Myocyte (in vitro differentiated cells): ENCODE measurements at places on chromosomes 1 and 21. TPM values are rescaled to one million over a fixed set of nuclear protein-coding genes. Genes with fewer than 3 reads are reported as not detected.
A peak's percentile ranks its signal among the peaks of the same experiment; 100 is the strongest.

Gene LYSMD1
- 18.7 and 23.9 TPM in 2 replicates for total RNA-seq

Gene CD84
- not detected in 2 replicates for total RNA-seq

Gene INSRR
- total RNA-seq, result 0.05 TPM in 1 of 2 replicates, not detected in the other

Gene TNFSF4
- total RNA-seq, result 4.3 and 8.7 TPM in 2 replicates

GRCh38 chr1:102899935-102900334 lies 208.4 kb downstream of the COL11A1 start:
- no peak for DNase-seq

DNA sequence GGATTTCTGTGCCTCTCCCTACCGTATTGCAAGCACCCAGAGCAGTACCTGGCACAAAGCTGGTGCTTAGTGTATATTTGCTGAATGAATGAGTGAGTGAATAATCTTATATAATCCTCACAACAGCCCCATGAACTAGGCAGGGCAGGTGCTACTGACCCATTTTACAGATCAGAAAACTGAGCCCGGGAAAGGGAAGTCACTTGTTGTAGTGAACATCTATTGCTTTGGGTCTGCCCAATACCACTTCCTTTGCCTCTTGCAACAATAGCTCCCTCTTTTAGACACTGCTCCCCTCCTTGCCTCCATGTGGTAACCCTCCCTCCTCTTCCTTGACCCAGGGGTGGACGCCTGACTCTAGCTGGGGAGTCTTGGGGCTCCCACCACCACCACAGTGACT lies 3.1 kb downstream of the CDCP2 start:
- DNase-seq, result no peak

DNA sequence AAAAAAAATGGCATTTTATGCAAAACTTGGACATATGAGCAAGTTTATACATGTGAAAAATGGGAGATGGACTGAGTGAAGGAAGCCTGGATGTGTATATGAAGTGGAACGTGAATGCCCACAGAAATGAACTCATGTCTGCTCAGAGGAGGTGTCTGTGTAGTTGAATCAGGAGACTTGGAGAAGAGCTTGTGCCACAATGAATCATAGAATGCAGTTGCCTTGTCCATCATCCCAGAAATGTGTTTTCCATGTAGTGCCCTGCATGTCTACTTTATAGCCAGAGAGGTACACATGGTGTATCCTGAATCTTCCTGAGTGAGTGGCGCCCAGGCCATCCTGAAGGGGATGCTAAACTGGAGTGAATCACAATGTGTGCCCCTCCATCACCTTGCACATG lies 2.6 kb upstream of the ILDR2 start:
- DNase-seq, result peak; percentile 53

DNA sequence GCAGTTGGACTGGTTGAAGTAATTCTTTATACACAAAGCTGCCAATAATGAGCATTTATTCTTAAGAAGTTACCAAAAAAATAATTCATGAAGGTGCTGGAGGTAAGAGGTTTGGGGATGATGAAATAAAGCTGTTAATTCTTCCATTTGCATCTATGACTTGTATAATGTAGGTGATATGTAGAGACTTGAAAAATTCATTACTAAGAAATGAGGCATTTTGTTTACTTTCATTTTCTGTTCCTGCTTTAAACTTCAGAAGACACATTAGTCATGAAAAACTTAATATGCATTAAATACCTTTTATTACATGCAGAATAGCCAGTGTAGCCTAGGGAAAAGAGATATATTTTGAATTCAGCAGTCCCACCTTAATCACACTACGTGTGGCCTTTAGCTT lies 214.2 kb downstream of the SLC44A5 start:
- DNase-seq, result no peak

DNA sequence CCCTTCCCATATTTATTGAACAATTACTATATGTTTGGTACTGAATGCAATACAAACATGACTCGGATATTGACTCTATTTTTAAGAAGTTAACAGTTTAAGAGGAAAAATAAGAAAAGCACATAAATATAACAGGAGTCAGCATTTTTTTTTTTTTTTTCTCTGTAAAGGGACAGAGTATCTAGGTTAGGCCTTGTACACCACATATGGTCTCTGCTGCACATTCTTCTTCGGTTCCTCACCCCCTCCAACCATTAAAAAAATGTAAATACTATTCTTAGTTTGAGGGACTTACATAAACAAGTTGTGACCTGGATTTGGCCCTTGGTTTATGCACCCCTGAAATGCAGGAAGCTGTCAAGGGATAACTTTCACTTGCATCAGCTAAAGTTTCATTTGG lies 40.4 kb downstream of the PHC2 start:
- DNase-seq, result no peak
